Breast epithelium (tissue), 4 donors: ENCODE measurements at places on chromosomes 7 and 10. TPM values are rescaled to one million over a fixed set of nuclear protein-coding genes. Genes with fewer than 3 reads are reported as not detected.

GRCh38 chr10:104509981-104510380 is 131.1 kb upstream of the SORCS3 start:
- no peak for DNase-seq

- DNase-seq, result no peak
Measured at GRCh38 chr10:75000748-75001321, 110.6 kb upstream of the SAMD8 start.

C10orf105 gene
- total RNA-seq, result 0.29 TPM

- no peak for DNase-seq
Measured at GRCh38 chr7:84553711-84554110, 359.1 kb upstream of the SEMA3A start.

- DNase-seq, result no peak
Measured at GRCh38 chr7:147089051-147089461, 972.5 kb downstream of the CNTNAP2 start.
